Right cardiac atrium (tissue), 5 donors: ENCODE measurements at places on chromosomes 2 and 18. TPM values are rescaled to one million over a fixed set of nuclear protein-coding genes. Genes with fewer than 3 reads are reported as not detected.
A peak's percentile ranks its signal among the peaks of the same experiment; 100 is the strongest.

DNA sequence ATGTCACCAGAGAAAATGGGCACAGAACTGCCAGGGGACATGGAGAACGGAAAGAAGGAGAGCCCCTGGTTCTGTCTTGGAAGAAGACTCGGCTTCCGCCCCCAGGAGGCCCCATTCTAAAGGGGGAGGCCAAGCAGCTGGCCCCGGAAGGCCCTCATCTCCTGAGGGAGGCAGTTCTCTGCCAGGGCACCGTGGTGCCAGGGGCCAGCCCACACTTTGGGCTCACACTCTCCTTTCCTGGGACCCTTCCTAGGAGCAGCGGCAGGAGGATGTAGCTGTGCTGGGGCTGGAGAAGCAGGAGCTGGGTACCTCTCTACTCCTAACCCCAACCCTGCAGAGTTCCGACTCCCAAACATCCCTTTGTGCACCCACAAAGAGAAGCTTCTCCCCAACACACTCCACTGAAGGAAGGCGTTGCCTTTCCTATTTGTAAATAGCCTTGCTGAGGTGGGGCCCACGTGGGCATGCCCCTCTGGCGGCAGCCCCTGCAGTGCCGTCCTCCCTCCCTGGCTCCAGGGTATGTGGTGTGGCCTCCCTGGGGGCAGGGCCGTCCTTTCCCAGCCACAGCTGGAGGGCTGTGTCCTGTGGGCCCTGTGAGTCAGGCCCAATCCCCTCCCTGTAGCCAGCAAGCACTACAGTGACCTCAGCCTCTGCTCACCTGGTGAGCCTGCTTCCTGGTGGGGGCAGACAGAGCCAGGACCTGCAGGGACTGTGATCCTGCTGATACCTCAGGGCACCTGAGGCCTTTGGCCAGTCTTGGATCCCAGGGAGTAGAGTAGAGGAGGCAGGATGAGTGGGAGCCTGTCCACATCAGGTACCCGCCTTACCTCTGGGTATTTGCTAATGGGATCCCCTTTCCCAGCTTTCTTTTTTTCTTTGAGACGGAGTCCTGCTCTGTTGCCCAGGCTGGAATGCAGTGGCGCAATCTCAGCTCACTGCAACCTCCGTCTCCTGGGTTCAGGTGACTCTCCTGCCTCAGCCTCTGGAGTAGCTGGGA is 26.6 kb downstream of the ZFP36L2 start:
- DNase-seq: peak; percentile 34

DNA sequence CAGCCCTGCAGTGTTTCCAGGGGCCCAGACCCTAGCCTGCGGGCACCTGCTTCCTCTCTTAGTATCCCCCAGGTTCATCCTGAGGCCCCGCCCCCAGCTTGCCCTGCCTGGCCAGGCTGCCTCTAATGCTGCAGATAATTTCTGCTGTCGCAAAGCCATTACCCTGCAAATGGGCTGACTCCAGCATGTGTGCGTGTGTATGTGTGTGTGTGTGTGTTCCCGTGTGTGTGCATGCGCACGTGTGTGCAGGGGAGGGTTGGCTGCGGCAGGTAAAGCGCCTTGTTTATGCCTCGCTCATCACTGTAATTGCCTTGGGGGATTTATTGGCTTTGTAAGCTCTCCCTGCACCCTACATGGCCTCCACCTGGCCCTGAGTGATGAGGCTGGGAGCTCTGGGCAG is 7.6 kb upstream of the PRSS56 start:
- DNase-seq: no peak

DNA sequence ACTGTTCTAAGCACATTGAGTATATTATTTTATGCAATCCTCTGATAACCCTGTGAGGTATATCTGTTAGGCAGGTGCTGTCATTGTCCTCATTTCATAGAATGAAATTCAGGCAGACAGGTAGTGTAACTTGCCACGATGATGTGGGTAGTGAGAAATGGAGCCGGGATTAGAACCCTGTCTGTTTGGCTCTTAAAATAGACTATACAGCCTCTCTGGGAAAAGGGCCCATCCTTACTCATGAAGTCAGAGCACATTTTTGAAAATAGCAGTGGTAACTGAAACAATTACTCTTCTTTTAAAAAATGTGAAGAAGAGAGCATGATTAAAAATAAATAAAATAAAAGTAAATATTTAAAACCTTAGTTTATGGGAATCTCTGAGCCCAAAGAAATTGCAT is 23.0 kb downstream of the FAM171B start:
- no peak for DNase-seq

Gene CROCC2
- total RNA-seq: 0.03 TPM

Gene FOXD4L1
- 0.18 TPM for total RNA-seq

DNA sequence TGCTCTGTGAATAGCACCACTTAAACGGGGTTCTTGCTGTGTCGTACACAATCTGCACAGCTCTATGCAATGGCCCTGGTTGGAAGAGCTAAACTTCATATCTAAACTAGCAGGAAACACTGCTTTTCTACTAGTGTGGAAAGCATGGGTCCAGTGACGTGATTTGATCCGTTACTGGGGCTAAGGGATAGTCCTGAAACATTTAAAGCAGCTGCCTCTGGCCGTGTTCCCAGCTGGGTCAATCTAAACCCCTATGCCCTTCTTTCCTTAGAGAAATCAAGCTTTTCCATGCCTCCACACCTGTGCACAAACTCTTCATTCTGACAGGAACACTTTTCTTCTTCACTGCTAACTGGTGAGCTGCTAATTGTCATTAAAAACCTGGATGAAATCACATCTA is 5.4 kb upstream of the IGFBP5 start:
- DNase-seq: no peak

- no peak for DNase-seq
Measured at GRCh38 chr2:73971722-73972121, 13.0 kb upstream of the TET3 start.

Gene PPP4R3B
- 34.1 TPM for total RNA-seq

- no peak for DNase-seq
Measured at GRCh38 chr2:46801731-46802664, 113.6 kb downstream of the MCFD2 start.

GRCh38 chr2:154433010-154433409 is 265.5 kb upstream of the KCNJ3 start:
- DNase-seq: no peak

GRCh38 chr2:236888794-236889780 is 196.6 kb upstream of the COPS8 start:
- peak; percentile 45 for DNase-seq

DNA sequence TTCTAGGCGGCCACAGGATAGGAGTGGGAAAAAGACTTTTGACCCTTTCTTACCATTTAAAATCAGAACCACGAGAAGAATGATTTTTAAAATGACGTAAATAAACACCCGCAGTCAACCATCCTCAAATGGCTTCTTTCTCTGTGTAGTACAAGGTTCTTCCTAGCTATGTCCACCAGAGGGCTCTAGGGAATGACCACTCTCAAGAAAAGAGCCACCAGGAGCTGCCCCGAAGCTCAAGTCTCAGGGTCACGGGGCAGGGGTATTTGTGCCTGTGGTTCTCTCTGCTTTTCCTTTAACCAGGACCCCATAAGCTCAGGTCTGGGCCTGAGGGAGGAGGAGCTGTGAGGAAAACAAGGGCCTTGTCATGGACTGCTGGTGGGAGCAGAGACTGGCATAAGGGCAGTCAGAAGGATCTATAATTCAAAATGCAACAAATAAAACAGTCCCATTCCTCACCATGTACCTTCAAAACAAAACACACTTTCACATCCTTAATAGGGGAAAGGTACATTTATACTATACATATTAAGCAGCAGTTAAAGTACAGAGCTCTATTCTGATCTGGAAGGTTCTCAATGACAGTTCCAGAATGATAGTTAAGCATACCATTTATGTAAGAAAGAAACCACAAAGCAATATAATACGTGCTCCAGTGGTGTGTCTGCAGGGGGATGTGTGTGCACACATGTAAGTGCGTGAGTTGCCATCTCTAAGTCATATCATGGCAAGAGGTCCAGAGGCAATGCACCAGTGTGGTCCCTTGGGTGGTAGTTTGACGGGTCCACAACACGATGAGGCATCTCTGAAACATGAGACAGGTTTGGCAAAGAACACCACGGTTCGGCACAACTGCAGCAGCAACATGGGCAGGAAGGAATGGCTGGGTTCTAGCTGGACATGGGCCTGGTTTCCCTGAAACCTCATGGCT is 18.6 kb downstream of the LYPD1 start:
- DNase-seq: no peak

Gene CXCR1
- 0.26 TPM for total RNA-seq

DNA sequence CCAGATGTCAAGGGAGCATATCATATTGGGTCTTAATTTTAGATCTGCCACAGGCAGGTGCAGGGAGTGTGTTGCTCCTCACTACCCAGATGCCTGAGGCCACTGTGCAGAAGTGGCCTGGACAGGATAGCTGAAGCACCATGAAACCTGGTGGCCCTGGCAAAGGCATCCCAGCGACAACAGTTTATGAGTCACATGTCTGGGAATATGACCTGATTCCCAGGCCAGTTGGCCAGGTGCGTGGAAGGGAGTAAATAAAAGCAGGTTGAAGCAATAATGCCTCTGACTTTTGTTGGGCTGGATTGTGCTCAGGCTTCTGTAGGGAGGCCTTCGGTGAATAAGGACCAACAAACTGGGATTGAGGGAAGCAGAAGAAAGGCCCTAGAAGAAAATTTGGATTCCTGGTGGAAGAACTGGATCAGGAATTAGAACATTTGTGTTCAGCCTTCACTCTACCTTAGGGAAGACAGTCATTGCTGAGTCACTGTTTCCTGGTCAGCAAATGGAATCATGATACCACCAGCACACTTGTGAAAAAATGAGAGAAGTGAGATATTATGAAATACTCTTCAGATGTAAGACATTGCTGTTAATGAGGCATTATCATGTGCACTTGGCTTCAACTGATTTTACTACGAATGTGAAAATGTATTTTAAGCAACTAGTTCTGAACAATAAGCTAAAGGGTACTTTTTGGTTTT is 78.4 kb upstream of the ZNF516 start:
- no peak for DNase-seq

Gene GNLY
- not detected for total RNA-seq

DNA sequence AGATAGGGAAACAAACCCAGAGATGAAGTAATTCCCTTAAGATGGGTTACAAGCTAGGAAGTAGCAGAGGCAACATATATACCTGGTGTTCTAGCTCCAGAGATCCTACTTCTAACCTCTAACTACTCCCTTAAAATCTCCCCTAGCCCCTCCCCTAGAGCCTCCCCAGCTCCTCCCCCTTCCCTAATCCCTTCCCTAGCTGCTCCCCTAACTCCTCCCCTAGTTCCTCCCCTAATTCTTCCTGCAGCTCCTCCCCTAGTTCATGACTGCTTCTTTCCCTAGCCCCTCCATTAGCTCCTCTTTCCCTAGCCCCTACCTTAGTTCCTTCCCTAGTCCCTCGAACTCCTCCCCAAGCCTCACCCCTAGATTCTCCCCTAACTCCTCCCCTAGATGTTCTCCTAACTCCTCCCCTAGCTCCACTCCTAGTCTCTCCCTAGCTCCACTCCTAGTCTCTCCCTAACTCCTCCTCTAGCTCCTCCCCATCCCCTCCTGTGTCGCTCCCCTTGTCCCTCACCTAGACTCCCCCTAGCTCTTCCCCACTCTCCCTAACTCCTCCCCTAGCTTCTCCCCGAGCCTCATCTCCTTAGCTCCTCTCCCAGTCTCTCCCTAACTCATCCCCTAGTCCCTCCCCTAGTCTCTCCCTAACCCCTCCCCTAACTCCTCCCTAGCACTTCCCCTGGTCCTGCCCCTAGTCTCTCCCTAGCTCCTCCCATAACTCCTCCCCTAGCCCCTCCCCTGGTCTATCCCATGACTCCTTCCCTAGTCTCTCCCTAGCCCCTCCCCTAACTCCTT is 108.9 kb downstream of the CD226 start:
- no peak for DNase-seq

Gene ACMSD
- total RNA-seq: not detected

Gene ACKR3
- total RNA-seq: 27.4 TPM

GRCh38 chr2:85221067-85221691 is 88.0 kb downstream of the TCF7L1 start:
- no peak for DNase-seq

DNA sequence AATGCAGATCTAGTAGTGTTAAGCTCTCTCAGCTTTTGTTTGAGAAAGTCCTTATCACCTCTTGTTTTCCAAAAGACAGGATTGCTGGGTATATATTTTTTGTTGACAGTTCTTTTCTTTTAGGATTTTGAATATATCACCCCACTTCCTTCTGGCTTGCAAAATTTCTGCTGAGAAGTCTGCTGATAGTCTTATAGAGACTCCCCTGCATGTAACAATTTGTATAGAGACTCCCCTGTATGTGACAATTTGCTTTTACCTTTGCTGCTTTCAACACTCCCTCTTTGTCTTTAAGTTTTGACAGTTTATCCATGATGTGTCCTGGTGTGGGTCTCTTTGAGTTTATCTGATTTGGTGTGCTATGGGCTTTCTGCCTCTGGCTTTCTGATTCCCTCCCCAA is 115.0 kb upstream of the CCDC85A start:
- no peak for DNase-seq

DNA sequence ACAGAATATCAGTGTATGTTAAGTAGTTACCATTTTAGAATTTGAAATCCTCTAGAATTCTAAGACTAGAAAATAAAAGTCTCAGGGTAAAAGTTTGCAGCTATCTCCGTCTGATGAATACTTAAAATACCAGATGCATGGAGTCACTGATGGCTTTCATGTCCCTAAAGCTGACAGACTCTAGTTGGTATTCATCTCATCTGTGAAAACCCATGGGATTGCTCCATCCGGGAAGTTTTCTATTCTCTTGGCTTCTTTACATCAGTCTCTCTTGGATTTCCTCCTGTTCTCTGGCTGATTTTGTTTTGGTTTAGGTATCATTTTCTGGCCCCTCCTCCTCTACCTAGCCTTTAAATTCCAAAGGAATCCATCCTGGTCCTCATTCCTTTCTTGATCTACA is 465.6 kb upstream of the POU3F3 start:
- no peak for DNase-seq

- peak; percentile 66 for DNase-seq
Measured at GRCh38 chr18:5238371-5238976, 41.4 kb upstream of the AKAIN1 start.

- DNase-seq: peak; percentile 81
Measured at GRCh38 chr2:14634489-14635390, 2.2 kb downstream of the LRATD1 start.

Gene RNU2-63P
- not detected for total RNA-seq

- no peak for DNase-seq
Measured at GRCh38 chr2:128250229-128251025, 68.2 kb downstream of the HS6ST1 start.
